ENCODE measurements at places on chromosomes 4 and X.

DNA sequence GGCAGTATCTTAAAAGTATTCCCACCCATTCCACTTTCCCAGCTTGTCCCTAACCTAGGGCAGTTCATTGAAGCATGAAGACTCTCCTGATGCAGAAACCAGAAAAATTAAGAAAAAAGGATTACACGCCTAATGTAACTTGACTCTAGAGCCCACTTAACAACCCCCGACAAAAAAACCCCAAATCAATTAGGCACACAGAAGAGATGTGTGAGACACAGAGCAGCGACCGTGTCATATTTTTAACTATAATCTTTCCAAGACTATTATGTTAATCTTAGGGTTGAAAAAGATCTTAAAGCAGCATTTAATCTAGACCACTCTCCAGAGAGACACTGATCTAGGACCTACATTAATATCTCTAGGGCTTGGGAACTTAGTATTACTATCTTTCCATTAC, 1.3 kb downstream of the YTHDC1 start:
- H3K36me3 ChIP-seq, result no peaks in the 10 kb centered on the region
- H3K27me3 ChIP-seq, result no peaks in the 10 kb centered on the region
- peak overlapping the region; percentile 90 for H3K27ac ChIP-seq
- H3K4me3 ChIP-seq, result peak overlapping the region; percentile 75
- H3K4me1 ChIP-seq, result peaks cover 31% of the 10 kb centered on the region

- no peaks in the 10 kb centered on the region for H3K27me3 ChIP-seq
- H3K4me3 ChIP-seq, result no peak overlapping the region
- no peaks in the 10 kb centered on the region for H3K4me1 ChIP-seq
- no peak for DNase-seq
- no peaks in the 10 kb centered on the region for H3K36me3 ChIP-seq
These were observed 314.6 kb upstream of the CASK start for GRCh38 chrX:42237956-42238355.

DNA sequence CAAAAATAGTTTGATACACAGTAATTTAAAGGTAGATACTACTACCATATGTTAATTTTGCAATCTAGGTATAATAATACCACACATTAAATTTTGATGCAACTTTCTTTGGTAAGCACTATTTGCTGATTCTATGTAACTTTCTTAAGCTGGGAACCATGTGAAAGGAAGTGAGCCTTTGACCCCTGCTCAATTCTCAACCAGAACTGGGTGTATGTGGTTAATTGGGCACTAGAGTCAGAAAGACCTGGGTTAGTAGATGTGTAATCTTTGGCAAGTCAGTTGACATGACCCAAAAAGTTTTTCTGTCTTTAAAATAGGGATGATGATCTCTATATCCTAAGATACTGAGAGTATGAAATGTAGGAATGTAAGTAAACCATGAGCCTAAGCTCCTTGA, 22.4 kb downstream of the TLR2 start:
- DNase-seq, result no peak
- H3K27me3 ChIP-seq, result no peaks in the 10 kb centered on the region
- no peaks in the 10 kb centered on the region for H3K36me3 ChIP-seq
- H3K4me3 ChIP-seq, result no peak overlapping the region

- no peaks in the 10 kb centered on the region for H3K36me3 ChIP-seq
- no peak for DNase-seq
These were observed 586.1 kb downstream of the ADGRL3 start for GRCh38 chr4:61786211-61786610.

GRCh38 chr4:120431180-120431579, 364.5 kb upstream of the MAD2L1 start:
- H3K36me3 ChIP-seq, result no peaks in the 10 kb centered on the region
- no peak overlapping the region for H3K4me3 ChIP-seq
- no peaks in the 10 kb centered on the region for H3K4me1 ChIP-seq
- H3K27me3 ChIP-seq, result no peaks in the 10 kb centered on the region
- DNase-seq, result no peak

DNA sequence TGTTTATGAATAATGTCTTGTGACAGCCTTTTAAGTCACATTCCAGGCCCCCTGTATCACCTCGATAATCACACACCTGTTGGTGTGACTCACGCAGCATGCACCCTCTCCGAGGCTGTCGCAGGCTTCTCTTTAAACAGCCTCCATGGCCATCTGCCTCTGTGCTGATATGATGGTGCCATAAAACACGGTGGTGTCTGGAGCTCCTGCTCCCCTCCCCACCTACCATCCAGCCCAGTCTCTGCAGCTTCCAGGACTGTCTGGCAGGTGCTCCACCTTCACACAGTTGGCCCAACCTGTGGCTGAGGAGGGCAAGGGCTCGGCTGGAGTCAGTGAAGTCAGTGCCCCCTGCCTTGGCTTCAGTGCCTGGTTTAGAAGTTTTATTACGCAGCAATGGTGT, 173.8 kb upstream of the RPL34 start:
- DNase-seq, result no peak
- H3K27ac ChIP-seq, result no peak overlapping the region

DNA sequence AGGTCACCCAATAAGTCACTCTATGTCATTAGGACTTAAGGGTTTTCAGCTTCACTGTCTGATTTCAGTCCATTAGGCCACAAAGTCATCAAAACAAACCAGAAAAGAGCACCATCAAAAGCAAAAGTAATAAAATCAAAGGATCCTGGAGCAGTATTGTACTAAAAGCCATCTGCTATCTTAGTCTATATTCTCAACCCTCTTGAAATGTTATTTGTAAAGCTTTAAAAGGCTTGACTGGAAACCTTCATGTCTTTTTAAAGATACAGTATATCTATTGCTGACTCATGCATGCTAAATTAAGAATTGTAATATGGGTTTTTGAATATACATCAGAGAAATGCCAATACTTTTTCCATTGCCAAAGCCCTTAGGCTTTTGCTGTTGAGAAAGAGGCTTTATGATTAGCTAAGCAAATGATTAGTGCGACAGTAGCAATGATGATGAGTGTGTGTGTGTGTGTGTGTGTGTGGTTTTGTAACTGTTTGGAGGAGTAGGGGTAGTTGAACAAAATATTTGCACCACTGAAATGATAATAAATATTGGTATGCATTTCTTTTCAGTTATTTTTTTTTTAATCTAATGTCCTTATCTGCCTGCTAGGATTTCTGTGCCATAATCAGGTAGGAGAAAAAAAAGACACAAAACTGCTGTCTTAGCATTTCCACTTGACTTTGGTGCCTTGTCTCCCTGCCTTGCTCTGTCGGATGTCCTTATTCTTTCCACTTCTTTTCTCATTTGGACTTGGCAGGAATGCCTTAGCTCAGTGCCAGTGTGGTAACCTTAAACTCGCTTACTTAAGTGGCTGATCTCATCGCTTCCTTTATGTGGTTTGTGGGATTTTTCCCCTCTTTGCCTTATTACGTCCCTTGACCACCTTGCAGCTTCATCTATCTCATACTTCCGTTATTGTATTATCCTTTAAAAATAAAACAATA, 119.7 kb downstream of the PCDH7 start:
- H3K27ac ChIP-seq, result no peak overlapping the region
- no peaks in the 10 kb centered on the region for H3K4me1 ChIP-seq
- no peak for DNase-seq
- no peak overlapping the region for H3K4me3 ChIP-seq

DNA sequence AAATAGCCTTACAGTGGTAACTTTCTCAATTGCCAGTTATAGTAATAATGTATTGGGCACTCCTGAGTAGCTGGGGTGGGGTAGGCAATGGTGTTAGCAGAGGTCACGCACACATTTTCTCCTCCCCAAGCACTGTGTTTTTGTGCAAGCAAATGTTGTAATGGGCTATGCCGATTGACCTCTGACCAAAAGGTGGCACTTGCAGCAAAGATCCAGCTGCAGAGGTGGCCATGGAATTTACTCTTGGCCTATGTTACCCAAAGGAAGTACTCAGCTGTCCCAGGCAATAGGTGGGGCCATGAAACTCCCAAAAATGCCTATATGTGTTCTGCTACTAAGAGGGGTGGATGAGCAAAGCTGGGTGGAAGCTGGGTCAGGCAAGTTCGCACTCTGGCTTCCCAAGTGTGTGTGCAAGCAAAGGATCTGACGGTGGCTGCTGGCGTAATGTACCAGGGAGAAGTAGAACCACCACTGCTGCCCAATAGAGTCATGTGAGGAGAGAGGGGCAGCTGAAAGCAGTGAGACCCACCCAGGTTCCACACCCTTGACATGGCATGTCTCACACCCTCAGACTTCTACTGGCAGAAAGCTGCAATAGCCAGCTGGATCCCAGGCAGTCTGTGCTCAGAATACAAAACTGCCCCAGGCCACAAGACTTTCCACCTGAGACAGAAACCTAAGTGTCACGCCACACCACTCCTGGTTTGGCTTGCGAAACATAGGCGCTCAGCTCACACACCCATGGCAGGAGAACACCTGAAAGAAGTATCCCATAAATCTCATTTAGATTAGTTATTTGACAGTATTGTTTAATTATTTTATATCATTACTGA, 353.3 kb upstream of the EMCN start:
- no peak overlapping the region for H3K27ac ChIP-seq
- no peaks in the 10 kb centered on the region for H3K4me1 ChIP-seq
- no peak for DNase-seq
- H3K4me3 ChIP-seq, result no peak overlapping the region
- no peaks in the 10 kb centered on the region for H3K36me3 ChIP-seq

GRCh38 chrX:18792828-18793227, 85.4 kb downstream of the PPEF1 start:
- H3K4me1 ChIP-seq, result no peaks in the 10 kb centered on the region
- no peaks in the 10 kb centered on the region for H3K36me3 ChIP-seq
- H3K27me3 ChIP-seq, result no peaks in the 10 kb centered on the region

- no peaks in the 10 kb centered on the region for H3K4me1 ChIP-seq
- no peaks in the 10 kb centered on the region for H3K36me3 ChIP-seq
- H3K27me3 ChIP-seq, result no peaks in the 10 kb centered on the region
- no peak for DNase-seq
- no peak overlapping the region for H3K4me3 ChIP-seq
These were observed 459.0 kb upstream of the NR3C2 start for GRCh38 chr4:148901075-148901705.

DNA sequence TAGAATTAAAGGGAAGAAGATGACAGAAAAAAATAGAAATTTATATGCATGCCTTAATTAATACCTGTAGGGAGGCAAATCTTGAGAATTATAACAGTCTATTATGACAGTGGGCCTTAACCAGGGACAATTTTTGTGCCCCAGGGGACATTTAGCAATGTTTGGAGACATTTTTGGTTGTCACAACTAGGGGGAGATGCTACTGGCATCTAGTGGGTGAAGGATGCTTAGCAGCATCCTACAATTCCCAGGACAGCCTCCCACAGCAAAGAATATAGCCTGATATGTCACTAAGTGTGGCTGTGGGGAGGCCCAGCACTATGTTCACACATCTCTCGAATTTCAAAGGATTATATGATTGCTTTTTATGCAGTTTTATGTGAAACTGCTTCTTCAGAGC, 10.5 kb downstream of the GPR82 start:
- H3K27ac ChIP-seq, result no peak overlapping the region
- no peaks in the 10 kb centered on the region for H3K27me3 ChIP-seq
- DNase-seq, result no peak
- no peak overlapping the region for H3K4me3 ChIP-seq
- no peaks in the 10 kb centered on the region for H3K36me3 ChIP-seq

DNA sequence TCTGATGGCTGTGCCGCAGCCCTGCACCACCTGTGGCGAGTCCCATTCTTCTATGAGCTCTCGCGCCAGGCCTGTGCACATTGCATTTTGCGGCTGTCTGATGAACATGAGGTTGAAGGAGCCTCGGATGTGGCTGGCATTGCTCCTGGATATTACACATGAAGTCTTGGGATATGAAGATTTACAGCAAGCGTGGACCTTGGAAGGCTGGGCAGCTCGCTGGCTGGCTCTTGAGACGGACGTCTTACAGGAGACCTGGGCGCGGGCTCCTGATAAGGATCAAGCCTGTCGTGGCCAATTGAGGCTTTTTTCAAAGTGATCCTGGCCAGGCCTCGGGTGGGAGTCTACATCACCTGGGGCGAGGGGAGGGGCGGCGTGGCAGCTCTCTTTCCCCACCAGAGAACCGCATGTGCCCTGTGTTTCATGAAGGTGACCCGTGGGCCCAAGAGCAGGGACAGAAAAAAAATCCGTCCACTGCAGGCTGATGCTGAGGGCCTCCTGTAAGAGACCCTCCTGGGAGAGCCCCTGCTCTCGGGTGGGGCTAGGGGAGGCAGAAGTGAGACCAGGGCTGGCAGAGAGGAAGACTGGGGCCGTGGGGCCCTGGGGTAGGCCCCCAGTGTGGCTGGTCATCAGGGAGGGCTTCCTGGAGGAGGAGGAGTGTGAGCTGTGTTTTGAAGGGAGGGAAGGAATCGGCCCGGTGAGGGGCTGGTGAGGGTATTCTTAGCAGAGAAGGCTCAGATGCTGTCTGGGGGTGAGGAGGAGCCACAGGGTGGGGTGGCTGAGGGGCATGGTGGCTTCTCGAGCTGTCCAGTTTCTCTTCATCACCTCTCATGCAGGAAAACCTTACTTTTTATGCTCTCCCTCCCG, 23.6 kb downstream of the CPZ start:
- no peak for DNase-seq
- no peaks in the 10 kb centered on the region for H3K36me3 ChIP-seq
- H3K4me3 ChIP-seq, result no peak overlapping the region
- no peak overlapping the region for H3K27ac ChIP-seq
- no peaks in the 10 kb centered on the region for H3K4me1 ChIP-seq

DNA sequence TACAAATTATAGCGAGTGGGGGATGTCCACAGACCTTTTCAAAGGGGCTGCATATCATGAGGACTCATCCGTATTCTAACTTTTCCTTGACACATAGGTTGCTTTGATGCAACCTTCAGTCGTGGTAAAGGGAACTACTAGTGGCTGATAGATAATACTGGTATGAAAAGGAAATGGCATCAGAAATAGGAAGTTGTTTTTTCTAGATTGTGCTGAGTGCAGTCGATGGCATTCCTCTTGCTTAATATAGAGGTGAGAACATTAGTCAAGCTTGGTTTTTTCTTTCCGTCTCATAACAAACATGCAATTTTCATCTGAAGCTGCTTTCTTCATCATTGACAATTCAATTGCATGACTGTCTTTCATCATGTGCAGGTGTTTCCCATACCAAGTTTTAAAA, 16.6 kb downstream of the ENPEP start:
- no peaks in the 10 kb centered on the region for H3K27me3 ChIP-seq
- no peaks in the 10 kb centered on the region for H3K4me1 ChIP-seq
- no peaks in the 10 kb centered on the region for H3K36me3 ChIP-seq

GRCh38 chrX:134929808-134930207, 61.0 kb upstream of the SMIM10 start:
- H3K36me3 ChIP-seq, result no peaks in the 10 kb centered on the region
- no peaks in the 10 kb centered on the region for H3K27me3 ChIP-seq
- DNase-seq, result no peak
- no peaks in the 10 kb centered on the region for H3K4me1 ChIP-seq

- H3K4me1 ChIP-seq, result peaks cover 10% of the 10 kb centered on the region
- H3K27ac ChIP-seq, result peak overlapping the region; percentile 86
- H3K27me3 ChIP-seq, result no peaks in the 10 kb centered on the region
- H3K4me3 ChIP-seq, result peak overlapping the region; percentile 70
- DNase-seq, result peak; percentile 52
These were observed 600 bp downstream of the BEX4 start for GRCh38 chrX:103215425-103215991.

DNA sequence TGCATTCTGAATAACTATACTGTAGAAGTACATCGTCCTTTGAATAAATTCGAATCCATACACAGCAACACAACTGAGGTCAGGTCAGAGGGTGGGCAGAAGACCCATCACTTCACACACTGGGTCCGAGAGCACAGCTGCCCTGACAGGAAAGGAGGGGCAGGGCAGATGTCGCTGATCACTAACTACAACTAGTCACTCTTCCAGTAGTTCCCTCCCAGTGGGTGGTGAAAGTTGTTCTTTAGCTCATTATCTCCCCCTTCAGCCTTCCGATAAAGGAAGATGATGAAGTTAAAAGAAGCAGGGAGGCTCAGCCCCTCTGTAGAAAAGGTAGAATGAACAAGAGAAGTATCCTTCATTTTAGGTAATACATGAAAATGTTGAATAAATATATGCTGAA, 278.9 kb downstream of the INPP4B start:
- DNase-seq, result peak; percentile 31
- peak overlapping the region; percentile 80 for H3K27ac ChIP-seq
- H3K36me3 ChIP-seq, result no peaks in the 10 kb centered on the region
- H3K4me3 ChIP-seq, result peak overlapping the region; percentile 51
- H3K27me3 ChIP-seq, result no peaks in the 10 kb centered on the region
